ENCODE measurements at places on chromosomes 3 and 15. TPM values are rescaled to one million over a fixed set of nuclear protein-coding genes. Genes with fewer than 3 reads are reported as not detected.

DNA sequence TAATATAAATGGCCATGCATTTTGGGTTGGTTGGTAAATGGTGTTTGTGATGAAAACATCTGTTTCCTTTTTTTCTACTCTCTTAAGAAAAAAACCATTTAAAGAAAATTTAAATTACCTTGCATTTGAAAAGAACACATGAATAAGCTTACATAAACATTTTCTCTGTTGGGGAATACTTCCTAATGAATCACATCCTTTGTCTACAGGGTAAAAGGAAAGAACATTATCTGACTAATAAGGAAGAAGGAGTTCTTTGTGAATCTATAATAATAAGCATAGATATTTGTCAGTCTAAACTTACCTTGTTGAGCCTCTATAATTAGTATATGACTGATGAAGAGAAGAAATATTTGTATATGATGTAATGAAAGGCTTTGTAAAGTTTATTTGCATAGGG, 254.1 kb upstream of the ZNF717 start:
- DNase-seq, result no peak

Gene TUSC7
- total RNA-seq, result not detected

- DNase-seq, result no peak
Measured at GRCh38 chr15:64842096-64842939, 603 bp downstream of the PLEKHO2 start.

Gene IL17RD
- 6.7 TPM for total RNA-seq

Gene ZNF80
- total RNA-seq, result not detected

GRCh38 chr3:33186524-33187367, 31.9 kb downstream of the SUSD5 start:
- DNase-seq, result no peak

Gene STXBP5L
- not detected for total RNA-seq

- DNase-seq, result no peak
Measured at GRCh38 chr15:66955871-66956585, 109.4 kb upstream of the SMAD3 start.

GRCh38 chr3:99472385-99472784, 166.0 kb upstream of the COL8A1 start:
- DNase-seq, result no peak

GRCh38 chr3:16067837-16068471, 106.5 kb upstream of the GALNT15 start:
- no peak for DNase-seq

Gene BTLA
- 0.14 TPM for total RNA-seq

DNA sequence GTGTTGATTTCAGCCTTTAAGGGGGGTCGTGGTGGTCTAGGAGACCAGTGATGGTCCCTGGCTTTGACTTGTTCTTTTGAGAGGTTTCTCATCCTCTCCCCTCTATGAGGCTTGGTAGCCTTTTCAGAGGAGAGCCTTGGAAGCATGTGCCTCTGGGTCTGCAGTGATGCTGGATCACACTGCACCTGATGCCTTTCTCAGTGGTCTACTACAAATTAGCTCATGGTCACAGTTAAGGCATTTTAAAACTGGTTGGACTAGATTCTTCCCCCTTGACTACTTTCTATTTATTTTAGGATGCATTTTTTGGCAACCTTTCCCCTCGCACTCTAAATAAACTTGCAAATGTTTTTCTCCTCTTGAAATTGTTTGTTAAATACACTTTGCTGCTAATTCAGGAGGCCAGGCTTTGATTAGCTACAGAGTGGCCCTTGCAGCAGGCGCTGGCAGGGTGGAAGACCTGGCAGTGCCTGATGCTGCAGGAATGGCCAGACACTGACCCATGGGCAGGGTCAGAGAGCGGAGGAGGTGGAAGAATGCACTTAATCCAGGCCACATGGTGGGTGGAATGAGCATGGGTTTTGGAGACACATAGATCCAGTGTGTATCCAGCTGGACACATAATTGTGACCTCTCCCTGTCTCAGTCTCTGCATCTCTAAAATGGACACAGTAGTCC, 318.8 kb upstream of the CTDSPL start:
- DNase-seq, result no peak

DNA sequence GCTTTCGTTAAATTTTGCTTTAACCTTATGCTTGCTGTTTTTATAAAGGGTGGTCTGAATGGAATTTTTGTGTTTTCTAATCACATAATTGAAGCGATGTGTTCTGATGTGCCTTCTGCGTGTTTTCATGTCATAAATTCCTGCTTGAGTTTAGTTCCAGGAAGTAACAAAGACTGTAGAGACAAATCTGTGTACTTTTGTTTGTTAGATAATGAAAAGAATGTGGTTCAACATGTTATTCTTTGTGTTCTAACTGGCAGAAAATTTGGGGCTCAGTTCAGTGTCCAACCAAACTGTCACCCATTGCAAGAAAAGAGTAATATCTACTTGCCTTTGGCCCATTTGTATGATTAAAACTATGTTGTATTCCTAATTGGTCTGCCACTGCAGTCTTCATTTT, 324.0 kb downstream of the DIPK2A start:
- DNase-seq, result no peak

GRCh38 chr15:98815207-98815606, 166.9 kb downstream of the IGF1R start:
- DNase-seq, result no peak

- DNase-seq, result no peak
Measured at GRCh38 chr15:78684657-78685056, 43.6 kb upstream of the CHRNB4 start.

GRCh38 chr15:38354315-38354929, 99.5 kb upstream of the FAM98B start:
- DNase-seq, result no peak

- DNase-seq, result peak; percentile 83
Measured at GRCh38 chr3:147680837-147681483, 271.8 kb downstream of the ZIC1 start.

Data from Right ventricle myocardium inferior (tissue), 1 donor.